ENCODE measurements at places on chromosomes 11 and 22. TPM values are rescaled to one million over a fixed set of nuclear protein-coding genes. Genes with fewer than 3 reads are reported as not detected.

- DNase-seq: no peak
Measured at GRCh38 chr11:134264966-134265764, 11.0 kb upstream of the GLB1L3 start.

SEPTIN5 gene
- 139 TPM for total RNA-seq

ANKRD49 gene
- 17.8 TPM for total RNA-seq

NCAPH2 gene
- total RNA-seq: 54.3 TPM

IRAG1 gene
- total RNA-seq: 2.6 TPM
